ENCODE measurements at places on chromosomes 13 and 19.

DNA sequence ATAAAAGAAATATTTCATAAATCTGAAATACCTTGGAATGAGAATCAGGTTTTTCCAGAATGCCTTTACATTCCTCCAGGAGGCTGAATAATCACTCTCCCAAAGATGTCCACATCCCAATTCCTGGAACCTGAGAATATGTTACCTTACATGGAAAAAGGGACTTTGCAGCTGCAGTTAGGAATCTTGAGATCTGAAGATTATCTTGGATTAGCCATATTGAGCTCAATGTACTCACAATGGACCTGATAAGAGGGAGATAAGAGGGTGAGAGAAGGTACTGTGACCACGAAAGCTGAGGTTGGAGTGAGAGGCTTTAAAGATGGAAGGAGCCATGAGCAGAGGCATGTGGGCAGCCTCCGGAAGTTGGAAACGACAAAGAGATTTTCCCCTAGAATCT lies 36.8 kb upstream of the MBNL2 start:
- DNase-seq, result no peak

DNA sequence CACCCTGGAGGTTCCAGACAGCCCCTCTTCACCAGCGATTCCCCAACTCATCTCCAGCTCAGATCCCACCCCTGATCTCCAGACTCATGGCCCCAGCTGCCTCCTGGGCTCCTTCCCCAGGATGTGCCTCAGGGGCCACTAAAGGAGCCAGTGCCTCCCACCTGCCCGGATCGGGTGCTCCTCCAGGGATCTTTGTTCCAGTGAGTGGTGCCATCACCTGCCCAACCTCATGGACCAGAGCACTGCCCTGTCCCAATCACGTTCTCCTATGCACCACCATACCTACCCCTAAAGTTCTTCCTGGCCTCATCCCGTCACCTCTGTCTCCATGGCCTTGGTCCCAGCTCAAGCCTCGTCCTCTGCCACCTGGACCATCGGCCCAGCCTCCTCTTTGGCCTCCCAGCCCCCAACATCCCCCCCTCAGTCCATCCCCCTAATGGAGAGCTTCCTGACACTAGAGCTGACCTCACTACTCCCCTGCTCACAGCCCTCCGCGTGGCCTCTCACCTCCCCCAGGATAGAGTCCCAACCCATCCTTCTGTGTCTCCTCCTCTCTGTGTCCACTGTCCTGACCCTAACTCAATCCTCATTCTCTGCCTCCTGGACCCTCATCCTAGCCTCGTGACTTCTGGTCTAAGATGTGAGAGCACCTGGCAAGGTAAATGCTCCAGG lies 8.8 kb upstream of the GARIN5A start:
- DNase-seq, result no peak

- peak; percentile 79 for DNase-seq
Measured at GRCh38 chr13:45847554-45848224, 3.9 kb downstream of the SIAH3 start.

GRCh38 chr13:48873081-48873480 lies 102.6 kb upstream of the FNDC3A start:
- no peak for DNase-seq

GRCh38 chr13:49110122-49110912 lies 109.8 kb upstream of the MLNR start:
- DNase-seq, result peak; percentile 82

Measured in posterior cingulate gyrus (tissue), 11 donors.